GOT3 (cell line): ENCODE measurements at places on chromosomes 6 and 20.

GRCh38 chr20:48326868-48327267 is 500.9 kb downstream of the PREX1 start:
- no peak for DNase-seq

DNA sequence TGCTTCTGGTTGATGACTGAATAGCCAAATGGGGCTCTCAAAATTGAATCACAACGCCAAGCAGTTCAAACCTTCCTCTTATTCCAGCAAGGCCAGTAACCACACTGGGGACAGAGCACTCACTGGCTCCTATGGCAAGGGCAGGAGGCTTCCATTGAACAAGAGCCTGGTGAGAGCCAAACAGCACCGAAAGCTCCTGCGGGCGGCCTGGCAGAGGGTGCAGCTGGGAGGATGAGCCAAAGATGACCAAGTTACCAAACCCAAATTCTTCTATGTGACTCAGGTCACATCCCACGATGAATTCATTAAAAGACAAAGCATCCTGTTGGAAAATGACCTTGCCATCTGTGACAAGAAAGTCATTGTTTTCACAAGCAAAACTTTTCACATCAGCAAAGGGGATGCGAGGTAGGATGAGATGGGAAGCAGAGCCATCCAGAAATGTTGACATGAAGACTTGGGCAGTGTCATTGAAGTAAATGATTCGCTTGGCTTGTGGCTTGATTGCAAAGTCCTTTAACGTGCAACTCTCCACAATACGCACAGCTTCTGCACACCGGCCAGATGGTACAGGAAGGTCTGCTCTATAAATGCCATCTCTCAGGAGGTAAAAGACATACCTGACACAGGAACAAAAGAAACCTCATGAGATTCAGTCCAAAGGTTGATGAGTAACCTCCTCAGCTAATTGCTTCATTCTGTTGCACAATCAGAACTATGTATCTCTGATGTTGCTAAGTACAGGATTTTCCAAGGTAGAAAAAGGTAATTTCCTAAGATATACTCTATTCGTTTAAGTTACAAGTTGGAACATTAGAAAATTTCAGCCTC is 36.3 kb downstream of the ROS1 start:
- DNase-seq = no peak

GRCh38 chr6:107348224-107348623 is 111.1 kb downstream of the PDSS2 start:
- DNase-seq = no peak

GRCh38 chr6:15791448-15792181 is 128.8 kb upstream of the DTNBP1 start:
- no peak for DNase-seq

GRCh38 chr20:44355498-44356352 is at the start of gene HNF4A:
Gene HNF4A, plus strand, starts transcription at chr20:44355699. Its CDS starts 106 bp downstream, at chr20:44355805.
- no peak for DNase-seq

DNA sequence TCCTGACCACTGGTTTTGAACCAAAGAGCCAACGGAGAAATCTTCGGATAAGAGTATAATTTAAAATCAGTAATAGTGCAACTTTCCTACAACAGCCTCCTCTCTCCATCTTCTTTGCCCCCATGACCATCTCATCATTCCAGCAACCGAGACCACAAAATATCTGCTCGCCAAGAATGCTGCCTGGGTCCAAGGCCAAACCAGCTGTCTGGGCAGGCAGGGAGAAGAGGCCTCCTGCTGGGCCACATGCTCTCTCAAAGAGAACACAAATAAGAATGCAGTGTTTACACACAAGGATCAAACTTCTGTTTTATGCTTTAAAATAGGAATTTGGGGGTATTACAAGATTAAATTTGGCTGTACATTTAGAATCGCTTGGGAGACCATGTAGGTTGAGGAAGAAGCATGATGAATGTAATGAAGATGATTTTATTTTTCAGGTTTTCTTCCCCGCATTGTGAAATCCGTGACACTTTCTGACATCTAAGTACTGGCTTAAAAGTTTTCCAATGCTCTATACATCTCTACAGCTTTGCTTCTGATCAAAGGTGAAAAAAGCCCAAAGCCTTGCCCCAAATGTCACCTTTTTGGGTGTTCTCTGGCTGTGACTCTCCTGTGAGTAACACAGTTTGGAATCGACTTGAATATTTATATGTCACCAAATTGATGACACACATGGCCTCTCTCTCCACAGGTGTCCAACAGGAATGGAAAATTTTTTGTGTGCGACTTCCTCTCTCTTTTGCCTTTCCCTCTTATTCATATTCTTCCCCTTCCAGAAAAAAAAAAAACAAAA is 79.4 kb upstream of the PROKR2 start:
- no peak for DNase-seq

DNA sequence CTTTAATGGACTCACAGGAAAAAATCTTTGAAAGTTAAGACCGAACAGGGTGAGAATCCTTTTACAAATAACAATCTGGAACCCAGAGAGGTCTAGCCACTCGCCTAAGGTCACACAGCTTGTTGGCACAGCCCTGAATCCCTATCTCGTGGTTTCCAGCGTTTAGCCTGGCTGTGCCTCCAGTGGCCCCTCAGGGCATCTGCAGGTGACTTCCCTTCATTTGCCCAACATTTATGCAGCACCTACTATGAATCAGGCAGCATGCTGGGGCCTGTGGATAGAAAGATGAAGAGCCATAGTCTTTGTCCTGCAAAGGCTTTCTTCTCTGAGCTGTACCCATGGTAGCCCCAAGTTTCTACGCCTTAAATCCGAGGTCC is 2.6 kb upstream of the NR2E1 start:
- DNase-seq = no peak

DNA sequence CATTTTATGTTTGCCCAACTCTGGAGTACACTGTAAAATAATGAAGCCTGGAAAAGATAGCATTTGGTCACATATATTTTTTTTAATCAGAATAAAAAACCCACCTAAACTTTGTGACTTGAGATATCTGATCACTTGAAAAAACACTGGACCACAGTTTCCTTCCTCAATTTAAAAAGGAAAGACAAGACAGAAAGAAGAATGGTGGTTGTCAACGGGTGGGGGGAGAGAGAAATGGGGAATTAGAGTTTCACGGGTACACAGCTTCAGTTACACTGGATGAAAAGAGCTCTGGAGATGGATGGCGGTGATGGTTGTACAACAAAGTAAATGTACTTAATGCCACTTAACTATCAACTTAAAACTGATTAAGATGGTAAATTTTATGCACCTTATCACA is 14.7 kb upstream of the DST start:
- DNase-seq = no peak
